ENCODE measurements at places on chromosomes 1 and 21.

DNA sequence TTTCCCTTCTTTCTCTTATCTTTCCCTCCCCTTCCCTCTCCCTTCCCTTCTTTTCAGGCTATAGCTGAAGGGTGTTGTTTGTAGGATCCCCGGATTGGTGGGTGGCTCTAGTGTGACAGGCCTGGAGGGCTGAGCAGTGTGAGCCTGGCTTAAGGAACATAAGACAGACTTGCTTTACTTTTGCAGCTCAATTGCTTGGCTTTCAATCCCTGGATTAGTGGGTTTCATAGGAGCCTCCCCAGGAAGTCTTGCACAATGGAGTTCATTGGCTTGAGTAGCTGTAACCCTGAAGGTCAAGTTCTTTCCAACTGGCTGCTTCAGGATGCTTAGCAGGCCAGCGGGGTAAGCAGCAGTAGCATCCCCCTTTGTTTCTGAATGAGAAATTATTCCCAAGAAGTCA, 126.7 kb downstream of the CAMTA1 start:
- DNase-seq: no peak

- no peak for DNase-seq
Observed at GRCh38 chr1:234412830-234413229, 39.6 kb downstream of the COA6 start.

DNA sequence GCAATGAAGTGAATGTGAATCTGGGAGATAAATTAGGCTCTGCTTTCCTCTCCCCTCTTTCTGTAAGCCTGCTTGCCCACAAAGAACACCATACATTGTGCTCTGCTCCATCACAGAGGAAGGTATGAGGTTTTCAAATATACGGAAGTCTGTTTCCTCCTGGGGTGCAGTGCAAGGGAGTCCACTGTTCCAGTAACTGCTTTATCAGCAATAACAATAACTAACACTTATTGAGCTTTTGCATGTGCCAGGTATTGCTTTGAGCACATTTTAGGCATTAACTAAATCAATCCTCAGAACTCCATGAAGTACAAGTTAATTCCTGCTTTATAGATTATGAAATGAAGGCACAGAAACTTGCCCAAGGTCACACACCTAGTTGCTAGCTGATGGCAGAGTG, 10.0 kb downstream of the LTN1 start:
- no peak for DNase-seq

- DNase-seq: no peak
Observed at GRCh38 chr21:45265721-45266517, 21.8 kb downstream of the POFUT2 start.

- DNase-seq: no peak
Observed at GRCh38 chr1:15088281-15088971, 65.1 kb upstream of the TMEM51 start.

DNA sequence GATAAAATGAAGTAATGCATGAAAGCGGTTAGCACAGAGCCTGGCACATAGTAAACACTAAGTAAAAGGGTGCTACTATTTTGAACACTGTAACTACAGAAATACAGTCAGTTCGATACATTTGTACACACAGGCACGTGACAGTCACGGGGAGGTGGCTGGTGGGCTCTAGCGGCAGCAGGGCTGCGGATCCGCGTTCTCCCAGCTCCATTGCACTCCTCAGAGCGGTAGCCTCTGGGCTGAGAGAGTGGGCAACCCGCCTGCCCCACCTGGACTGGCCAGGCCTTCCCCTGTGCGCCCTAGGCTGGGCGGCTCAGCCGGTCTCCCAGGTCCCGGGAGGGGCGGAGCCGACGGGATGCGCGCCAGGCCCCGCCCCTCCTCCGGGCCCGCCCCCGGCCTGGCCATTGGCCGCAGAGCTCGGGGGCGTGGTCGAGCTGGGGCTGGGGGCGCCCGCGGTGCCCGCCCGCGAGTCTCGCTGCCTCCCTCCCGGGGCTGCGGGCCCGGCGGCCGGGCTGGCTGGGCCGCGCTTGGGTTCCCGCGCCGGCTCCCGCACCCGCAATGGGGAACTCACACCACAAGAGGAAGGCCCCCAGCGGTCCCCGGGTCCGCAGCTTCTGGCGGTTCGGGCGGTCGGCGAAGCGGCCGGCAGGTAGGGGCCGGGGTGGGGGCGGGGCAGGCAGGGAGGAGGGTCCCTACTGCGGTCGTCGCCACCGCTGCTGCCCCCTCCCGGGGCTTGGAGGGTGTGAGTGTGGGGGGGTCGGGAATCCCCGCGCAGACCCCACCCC, 51.2 kb upstream of the SYNC start:
- peak; percentile 53 for DNase-seq

DNA sequence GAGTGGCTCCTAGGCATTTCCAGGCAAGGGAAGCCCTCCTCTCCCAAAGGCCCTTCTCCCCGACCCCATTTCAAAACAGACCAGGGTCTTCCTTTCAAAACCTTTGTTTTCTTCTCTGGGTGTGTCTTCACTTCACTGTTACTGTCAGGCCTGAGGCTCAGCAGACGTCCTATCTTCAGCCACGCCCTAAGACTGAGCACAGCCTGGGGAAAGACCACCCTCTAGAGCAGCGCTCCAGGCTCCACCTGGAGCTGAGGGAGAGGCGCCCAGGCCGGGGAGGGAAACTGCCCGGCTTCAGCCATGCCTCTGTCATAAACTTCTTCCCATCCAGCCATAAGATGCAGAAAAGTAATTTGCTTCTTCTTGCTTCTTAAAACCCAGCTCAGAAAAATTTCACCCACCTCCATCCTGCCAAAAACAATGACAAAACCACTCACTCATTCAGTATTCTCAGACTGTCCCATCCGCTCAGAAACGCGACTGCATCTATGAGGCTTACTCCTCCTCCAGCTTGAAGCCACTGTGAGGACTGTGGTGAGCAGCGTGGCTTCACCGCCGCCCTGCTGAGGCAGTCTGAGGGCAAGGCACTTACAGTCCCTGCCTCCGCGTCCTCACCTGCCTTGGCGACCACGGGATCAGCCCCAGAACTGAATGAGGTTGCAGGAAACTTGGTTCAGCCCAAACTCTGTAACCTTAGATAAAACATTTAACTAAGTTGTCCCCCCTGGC, 36.1 kb downstream of the VN1R5 start:
- DNase-seq: no peak

- DNase-seq: no peak
Observed at GRCh38 chr1:19232524-19232846, 18.8 kb downstream of the EMC1 start.

GRCh38 chr21:16569679-16570078, 839.9 kb downstream of the USP25 start:
- DNase-seq: no peak
